A172 (cell line): ENCODE measurements at places on chromosomes 16 and 17. TPM values are rescaled to one million over a fixed set of nuclear protein-coding genes. Genes with fewer than 3 reads are reported as not detected.
A peak's percentile ranks its signal among the peaks of the same experiment; 100 is the strongest.

NLGN2 gene
- total RNA-seq, result 11.3 and 12.3 TPM in 2 replicates

PTX4 gene
- total RNA-seq, result not detected in 2 replicates

ZSCAN10 gene
- not detected in 2 replicates for total RNA-seq

ACE gene
- total RNA-seq, result 4.4 and 7.6 TPM in 2 replicates

USP43 gene
- 3.1 and 3.7 TPM in 2 replicates for total RNA-seq

TM4SF5 gene
- not detected in 2 replicates for total RNA-seq

ELMO3 gene
- total RNA-seq, result 0.24 and 0.48 TPM in 2 replicates

TNFRSF13B gene
- total RNA-seq, result not detected in 2 replicates

TBC1D3L gene
- total RNA-seq, result 2.8 and 4.6 TPM in 2 replicates

GRCh38 chr16:3952737-3953131 lies 72.2 kb upstream of the CREBBP start:
- DNase-seq, result no peak

GRCh38 chr16:81937305-81938038 lies 73.8 kb downstream of the SDR42E1 start:
- DNase-seq, result no peak

DNA sequence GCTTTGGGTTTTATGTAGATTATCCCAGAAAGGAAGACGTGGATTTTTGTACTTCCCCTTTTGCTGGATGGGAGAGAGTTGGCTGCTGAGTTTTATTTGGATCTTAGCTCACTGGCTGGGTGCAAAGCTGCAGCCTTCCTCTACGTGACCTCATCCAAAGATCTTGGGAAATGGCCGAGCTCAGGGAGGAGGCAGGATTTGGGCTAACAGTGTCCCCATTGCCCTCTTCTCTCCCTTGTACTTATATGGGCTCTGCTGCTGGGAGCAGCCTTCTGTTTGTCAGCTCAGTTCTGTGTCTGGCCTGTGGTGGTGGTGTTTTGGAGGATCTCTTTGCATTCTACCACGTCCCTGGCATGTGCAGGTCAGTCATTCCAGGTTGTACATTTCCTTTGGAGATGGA lies 2.0 kb downstream of the AOC3 start:
- DNase-seq, result no peak

- no peak for DNase-seq
These were observed at the start of gene RASL10B for GRCh38 chr17:35731239-35731916. Gene RASL10B, plus strand, starts transcription at chr17:35731639. Its CDS starts 3,546 bp downstream, at chr17:35735185.

DNA sequence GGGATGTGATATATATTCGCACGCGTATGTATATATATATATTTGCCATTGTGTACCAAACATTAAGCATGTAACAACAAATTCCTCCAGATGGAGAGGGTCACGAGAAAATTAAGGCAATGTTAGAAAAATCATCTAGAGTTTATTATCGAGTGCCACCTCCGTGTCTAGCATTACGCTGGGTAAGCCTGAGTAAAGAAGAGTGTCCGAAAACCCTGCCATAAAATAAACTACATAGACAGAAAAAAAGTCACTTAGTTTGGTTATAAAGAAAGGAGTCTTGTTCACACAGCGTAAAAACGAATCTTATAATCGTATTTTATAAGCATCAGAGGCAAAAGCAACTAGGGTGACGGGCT lies 644 bp upstream of the RHOT1 start:
- DNase-seq, result no peak

GRCh38 chr17:6753006-6753445 lies 2.8 kb upstream of the XAF1 start:
- peak; percentile 83 for DNase-seq

DNA sequence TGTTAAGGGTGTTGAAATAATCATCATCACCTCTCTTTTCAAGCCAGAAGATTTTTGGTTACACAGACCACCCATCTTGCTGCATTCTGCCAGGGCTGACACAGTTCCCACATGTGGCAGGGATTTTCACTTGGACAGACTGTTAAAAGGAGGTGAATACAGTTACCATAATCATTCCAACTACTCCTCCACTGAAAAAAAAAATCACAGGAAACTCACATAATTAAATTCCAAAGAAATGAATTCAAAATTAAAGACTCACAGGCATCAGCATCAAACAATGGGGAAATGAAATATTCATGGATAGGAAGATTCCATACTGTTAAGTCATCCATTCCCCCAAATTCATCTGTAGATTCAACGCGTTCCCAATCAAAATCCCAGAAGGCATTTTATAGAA lies 209.4 kb downstream of the MRTFB start:
- DNase-seq, result no peak

DNA sequence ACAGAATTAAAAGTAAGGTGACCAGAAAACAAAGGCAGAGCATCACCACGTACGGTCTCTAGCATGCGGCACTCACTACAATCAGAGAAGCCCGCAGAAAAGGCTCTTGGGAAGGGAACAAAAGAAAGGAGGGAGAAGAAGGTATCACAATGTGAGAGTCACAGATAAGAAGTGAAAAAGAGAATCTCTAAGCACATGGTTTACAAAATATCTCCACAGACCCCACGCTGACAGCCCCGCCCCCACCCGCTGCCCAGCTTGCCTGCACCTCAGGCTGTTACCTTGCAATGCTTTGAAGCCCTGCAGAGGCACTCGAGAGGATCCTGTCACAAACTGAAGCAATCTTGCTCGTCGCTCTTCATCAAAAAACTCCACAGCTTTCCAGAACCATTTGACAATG lies 40.5 kb downstream of the CEP95 start:
- DNase-seq, result no peak

DNA sequence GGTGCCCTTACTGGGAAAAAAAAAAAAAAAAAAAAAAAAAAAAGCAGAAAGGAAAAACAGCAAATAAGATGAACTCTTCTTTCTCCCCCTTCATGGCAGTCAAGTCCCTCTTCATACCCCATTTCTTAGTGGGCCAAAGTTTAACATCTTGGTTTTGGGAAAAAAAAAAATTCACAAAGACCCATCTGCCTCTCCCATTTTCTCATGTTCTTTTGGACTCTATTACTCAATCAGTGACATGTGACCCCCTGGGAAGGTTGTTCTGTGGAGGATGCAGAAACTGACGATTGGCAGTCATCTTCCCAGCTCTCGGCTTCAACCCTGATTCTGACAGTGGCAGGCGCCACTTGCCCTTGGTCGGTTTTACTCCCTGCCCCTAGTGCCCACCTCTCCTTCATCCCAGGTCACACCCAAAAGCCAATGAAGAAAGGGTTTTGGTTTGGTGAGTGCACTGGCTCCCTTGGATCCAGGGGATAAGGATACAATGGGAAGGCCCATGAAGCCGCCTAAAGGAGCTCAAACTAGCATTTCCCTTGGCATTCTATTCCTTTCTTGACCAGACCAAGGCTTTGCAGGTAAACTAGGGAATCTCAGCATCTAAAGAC lies 60.7 kb upstream of the TBX2 start:
- no peak for DNase-seq

- DNase-seq, result no peak
These were observed 149.2 kb upstream of the ASIC2 start for GRCh38 chr17:33442320-33442719.

DNA sequence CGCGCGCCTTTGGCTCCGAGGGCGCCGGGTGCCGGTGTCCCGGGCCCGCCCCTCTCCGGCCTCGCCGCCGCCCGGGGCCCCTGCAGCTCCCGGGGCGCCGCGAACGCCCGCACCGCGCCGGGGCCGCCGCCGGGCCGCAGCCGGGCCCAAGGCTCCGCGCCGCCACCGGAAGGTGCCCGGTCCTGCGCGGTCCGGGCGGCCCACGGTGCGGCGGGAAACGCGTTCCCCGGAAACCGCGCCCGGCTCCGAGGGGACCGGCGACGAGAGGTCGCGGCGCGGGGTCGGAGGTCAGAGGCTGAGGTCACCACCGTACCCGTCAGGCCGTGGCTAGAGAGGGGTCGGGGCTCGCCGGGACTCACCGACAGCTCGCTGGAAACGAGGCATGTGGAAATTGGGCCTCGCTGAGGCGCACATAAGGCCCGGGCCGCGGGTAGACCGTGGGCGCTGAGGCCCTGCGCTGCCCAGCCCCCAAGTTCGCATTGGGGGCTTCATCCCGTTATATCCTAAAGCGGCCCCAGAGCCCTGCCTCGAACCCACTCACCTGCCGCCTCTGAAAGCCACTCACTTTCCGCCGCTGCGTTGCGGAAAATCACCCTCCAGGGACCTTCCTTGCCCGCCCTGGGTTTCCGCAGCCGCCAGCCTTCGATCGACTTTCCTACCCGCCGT lies at the start of gene DUS1L:
TSS of gene DUS1L (minus strand) at position 167 of the 666 bp plus-strand sequence. CDS start 745 bp downstream, outside the sequence.
- DNase-seq, result no peak

GRCh38 chr17:73785958-73786743 lies 141.9 kb upstream of the SDK2 start:
- peak; percentile 64 for DNase-seq

GRCh38 chr17:61878984-61879612 lies 15.8 kb upstream of the BRIP1 start:
- DNase-seq, result no peak

GRCh38 chr17:44782326-44782850 lies 23.6 kb downstream of the ADAM11 start:
- no peak for DNase-seq

GRCh38 chr17:64538508-64539130 lies 31.8 kb downstream of the CEP95 start:
- no peak for DNase-seq

DNA sequence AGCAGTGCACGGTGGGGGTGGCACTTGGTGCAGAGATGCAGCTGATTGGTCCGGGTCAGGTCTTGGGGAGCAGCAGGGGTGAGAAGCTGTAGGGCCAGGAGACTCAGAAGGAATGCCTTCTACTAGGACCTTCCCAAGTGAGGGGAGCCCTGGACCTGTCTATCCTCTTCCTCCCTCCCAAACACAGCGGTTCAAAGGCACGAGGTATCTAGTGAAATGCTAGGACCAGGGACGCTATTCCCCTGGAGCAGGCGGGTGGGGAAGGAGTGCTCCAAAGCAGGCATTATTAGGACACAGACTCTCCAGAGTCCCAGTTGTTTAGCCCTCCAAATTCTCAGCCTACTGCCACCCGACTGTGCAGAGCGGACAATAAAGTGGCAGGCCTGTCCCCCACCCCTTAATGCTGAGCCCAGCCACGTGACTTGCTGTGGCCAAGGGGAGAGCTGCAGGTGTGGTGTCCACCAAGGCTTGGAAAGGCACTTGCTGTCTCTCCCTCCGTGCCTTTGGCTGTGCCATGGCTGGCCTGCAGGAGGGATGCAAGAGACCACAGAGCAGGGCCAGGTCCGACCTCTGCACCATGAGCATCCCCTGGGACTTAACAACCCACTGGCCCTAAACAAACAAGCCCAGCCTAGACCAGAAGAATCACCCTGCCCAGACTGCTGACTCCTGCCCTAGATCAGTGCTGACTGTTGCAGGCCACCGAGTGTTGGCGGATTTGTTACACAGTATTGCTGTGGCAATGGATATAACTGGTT lies 97.2 kb downstream of the TBC1D16 start:
- no peak for DNase-seq

- DNase-seq, result no peak
These were observed 10.9 kb downstream of the HAS3 start for GRCh38 chr16:69116256-69116875.

- no peak for DNase-seq
These were observed 398.5 kb downstream of the ZFHX3 start for GRCh38 chr16:72649254-72649944.

- no peak for DNase-seq
These were observed 331.8 kb upstream of the XYLT1 start for GRCh38 chr16:17802571-17802970.

DNA sequence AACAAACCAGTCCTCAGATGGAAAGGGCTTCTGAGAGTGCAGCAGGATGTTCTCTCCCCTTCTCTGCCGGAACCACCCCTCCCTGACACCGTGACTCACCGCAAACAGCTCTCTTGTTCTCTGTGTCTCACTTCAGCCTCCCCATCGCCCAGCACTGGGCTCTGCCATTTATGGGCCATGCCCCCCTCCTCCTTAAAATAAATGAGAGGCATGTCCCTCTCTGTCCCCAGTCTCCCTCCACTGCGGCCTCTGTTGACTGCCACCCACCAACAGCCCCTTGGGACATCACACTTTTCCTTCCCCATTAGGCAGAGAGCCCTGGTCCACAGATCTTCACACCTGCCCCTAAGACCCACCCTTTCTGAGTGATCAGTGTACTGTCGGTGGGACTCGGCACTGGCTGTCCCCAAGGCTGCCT lies 6.3 kb downstream of the CCDC102A start:
- peak; percentile 84 for DNase-seq

DNA sequence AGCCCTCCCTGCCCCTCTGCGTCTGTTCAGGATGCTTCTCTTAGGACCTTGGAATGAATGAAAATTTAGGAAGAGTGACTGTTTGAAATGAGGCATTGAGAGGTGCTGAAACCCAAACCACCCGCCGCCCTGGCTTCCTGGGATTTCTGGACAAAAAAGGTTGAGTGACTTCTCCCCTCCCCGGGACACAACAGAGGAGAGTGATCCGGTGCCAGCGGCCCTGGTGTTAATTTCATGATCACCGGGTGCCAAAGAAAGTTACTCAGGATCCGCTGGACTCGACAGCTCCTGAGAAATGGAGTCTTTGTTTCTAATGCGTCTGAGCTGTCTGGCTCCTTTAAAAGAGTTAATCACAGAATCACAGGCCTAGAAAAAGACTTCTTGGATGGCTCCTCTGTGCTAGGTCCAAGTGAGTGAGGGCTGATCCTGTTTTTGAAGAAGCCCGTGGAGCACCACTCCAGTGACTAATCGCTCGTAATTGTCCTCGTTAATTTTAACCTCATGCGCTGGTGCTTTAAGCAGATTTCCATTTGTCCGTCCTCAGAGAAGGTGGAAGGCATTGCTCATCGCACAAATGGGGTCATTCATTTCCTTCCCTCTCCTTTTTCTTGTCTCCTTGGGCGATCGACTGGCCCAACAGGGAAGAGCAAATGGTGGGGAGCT lies 144.4 kb upstream of the ZFHX3 start:
- no peak for DNase-seq

- no peak for DNase-seq
These were observed 52.6 kb downstream of the MAP2K6 start for GRCh38 chr17:69466905-69467667.

- peak; percentile 83 for DNase-seq
These were observed 13.9 kb downstream of the KDM8 start for GRCh38 chr16:27217256-27217655.

GRCh38 chr17:64183815-64184214 lies 53.9 kb upstream of the ERN1 start:
- peak; percentile 75 for DNase-seq

DNA sequence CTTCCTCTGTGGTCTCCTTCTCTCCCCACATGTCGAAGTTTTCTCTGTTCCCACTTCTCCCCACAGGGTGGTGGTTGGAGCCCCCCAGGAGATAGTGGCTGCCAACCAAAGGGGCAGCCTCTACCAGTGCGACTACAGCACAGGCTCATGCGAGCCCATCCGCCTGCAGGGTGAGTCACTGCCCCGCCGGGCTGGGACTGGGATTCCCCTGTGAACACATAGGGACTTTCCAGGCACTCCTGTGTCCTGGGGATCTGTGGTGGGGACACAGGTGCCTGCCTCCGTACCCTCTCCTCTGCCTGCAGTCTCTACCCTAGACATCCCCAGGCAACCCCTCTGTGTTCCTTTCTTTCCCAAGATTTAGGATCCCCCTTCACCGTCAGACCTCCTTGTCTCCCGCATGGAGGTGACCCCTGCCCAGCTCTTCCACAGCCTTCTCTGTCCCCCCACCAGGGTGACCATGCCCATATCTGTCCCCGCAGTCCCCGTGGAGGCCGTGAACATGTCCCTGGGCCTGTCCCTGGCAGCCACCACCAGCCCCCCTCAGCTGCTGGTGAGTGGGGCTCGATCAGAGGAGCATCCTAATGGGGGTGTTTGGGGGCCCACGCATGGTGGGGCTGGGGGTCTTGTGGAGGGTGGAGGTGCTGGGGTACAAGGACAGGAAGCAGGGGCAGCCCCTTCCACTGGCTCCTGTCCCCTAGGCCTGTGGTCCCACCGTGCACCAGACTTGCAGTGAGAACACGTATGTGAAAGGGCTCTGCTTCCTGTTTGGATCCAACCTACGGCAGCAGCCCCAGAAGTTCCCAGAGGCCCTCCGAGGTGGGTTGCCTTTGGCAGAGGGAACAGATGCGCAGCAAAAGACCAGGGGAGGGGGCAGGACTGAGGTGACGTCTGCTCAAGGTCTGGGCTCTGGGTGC lies 5.8 kb downstream of the ITGAM start:
- peak; percentile 95 for DNase-seq
